ENCODE measurements at places on chromosomes 4 and X. TPM values are rescaled to one million over a fixed set of nuclear protein-coding genes. Genes with fewer than 3 reads are reported as not detected.

- no peak overlapping the region for H3K27ac ChIP-seq
- DNase-seq: no peak
- no peak overlapping the region for H3K4me3 ChIP-seq
- H3K4me1 ChIP-seq: no peaks in the 10 kb centered on the region
- H3K27me3 ChIP-seq: no peaks in the 10 kb centered on the region
- H3K36me3 ChIP-seq: peaks cover 4% of the 10 kb centered on the region
Observed at GRCh38 chrX:53055244-53055849, 6.8 kb downstream of the GPR173 start.

DNA sequence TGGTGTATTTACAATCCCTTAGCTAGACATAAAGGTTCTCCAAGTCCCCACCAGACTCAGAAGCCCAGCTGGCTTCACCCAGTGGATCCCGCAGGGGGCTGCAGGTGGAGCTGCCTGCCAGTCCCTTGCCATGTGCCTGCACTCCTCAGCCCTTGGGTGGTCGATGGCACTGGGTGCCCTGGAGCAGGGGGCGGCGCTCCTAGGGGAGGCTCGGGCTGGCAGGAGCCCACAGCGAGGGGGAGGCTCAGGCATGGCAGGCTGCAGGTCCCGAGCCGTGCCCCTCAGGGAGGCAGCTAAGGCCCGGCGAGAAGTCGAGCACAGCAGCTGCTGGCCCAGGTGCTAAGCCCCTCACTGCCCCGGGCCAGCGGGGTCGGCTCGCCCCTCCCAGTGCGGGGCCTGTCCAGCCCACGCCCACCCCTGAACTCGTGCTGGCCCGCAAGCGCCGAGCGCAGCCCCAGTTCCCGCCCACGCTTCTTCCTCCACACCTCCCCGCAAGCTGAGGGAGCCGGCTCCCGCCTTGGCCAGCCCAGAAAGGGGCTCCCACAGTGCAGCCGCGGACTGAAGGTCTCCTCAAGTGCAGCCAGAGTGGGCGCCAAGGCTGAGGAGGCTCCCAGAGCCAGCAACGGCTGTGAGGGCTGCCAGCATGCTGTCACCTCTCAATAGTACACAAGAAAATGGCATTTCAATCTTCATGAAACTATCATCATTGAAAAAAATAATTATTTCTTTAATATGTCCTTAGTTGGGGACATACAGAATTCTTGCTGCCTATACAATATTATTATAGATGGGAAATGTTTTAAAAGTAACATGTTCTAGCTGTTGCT is 189.1 kb downstream of the SLC7A11 start:
- no peaks in the 10 kb centered on the region for H3K36me3 ChIP-seq
- H3K27ac ChIP-seq: no peak overlapping the region
- no peak for DNase-seq
- H3K4me3 ChIP-seq: no peak overlapping the region

Gene HSFX2
- total RNA-seq: 0.31 TPM

DNA sequence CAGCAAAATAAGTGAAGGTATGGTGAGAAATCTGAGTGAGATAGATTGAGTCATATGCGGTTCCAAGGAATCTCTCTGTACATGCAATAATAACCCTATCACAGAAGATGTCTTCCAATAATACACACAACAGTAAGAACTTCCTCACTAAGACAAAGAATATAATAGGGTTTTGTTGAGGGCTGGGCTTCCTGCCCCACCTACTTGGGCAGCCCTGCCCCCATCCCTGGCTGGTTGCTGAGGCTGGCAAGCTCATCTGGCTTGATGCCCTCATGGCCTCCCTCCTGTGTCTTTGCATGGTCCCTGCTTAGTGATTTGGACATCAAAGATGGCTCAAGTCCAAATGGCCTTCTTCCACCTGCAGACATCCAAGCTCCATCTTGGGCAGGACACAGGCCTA is 2.7 kb downstream of the GEMIN8 start:
- no peaks in the 10 kb centered on the region for H3K27me3 ChIP-seq
- H3K4me1 ChIP-seq: peaks cover 3% of the 10 kb centered on the region
- H3K27ac ChIP-seq: peak overlapping the region; percentile 56
- DNase-seq: no peak
- no peak overlapping the region for H3K4me3 ChIP-seq

Gene PLAC8
- 72.4 TPM for total RNA-seq

Gene MFAP3L
- total RNA-seq: 5.3 TPM

DNA sequence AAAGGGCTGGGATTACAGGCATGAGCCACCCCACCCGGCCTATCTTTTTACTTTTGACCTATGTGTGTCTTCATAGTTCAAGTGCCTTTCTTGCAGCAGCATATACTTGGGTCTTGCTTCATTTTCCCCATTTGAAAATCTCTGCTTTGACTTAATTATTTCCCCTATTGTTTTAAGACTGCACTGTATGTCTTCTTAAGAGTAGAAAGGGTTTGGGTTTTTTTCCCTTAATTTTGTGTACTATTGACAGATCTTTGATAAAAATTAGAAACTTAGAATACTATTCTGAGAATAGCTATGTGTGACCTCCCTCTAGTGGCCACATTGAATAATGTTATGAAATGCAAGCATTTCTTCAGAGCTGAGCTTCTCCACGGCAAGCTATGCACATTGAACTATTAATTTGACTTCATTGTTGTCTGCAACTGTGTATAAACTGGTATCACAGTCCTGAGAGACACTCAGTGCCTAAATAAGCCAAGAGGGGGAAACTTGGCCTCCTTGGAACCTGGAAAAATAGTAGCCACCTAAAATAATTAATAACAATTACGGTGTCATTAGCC is 8.7 kb upstream of the SLC25A4 start:
- H3K27ac ChIP-seq: no peak overlapping the region
- peaks cover 7% of the 10 kb centered on the region for H3K4me1 ChIP-seq
- peak; percentile 77 for DNase-seq
- H3K36me3 ChIP-seq: no peaks in the 10 kb centered on the region

- no peaks in the 10 kb centered on the region for H3K36me3 ChIP-seq
- no peak for DNase-seq
- peaks cover 3% of the 10 kb centered on the region for H3K4me1 ChIP-seq
- H3K4me3 ChIP-seq: no peak overlapping the region
Observed at GRCh38 chr4:138406876-138407275, 164.7 kb upstream of the SLC7A11 start.

Gene PLK4
- total RNA-seq: 2.4 TPM

GRCh38 chrX:52852110-52852860 is 15.6 kb downstream of the XAGE3 start:
- H3K27ac ChIP-seq: no peak overlapping the region
- H3K4me3 ChIP-seq: no peak overlapping the region
- H3K4me1 ChIP-seq: no peaks in the 10 kb centered on the region
- peaks cover 24% of the 10 kb centered on the region for H3K27me3 ChIP-seq
- no peak for DNase-seq

DNA sequence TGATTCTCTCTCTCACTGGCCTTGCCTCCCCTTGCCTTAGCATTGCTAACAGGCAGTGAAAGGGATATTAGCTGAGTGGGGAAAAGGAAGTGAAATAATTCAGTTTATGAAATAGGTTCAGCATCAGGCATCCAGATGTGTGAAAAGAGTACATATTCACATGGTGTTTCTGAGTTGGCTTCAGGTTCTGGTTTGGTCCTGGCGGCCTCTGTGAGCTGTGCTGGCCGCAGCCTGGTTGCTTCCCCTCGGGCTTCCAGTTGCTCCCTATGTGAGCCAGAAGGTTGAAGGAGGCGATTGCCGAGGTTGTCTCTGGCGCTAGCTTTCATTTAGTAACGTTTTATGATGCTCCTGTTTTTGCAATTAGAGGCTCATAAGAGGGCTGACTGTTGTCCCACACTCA is 99.1 kb upstream of the TLR2 start:
- no peak overlapping the region for H3K27ac ChIP-seq
- no peaks in the 10 kb centered on the region for H3K4me1 ChIP-seq
- no peak for DNase-seq
- no peaks in the 10 kb centered on the region for H3K27me3 ChIP-seq

GRCh38 chr4:185729391-185729804 is 82.6 kb downstream of the SORBS2 start:
- H3K36me3 ChIP-seq: no peaks in the 10 kb centered on the region
- no peak for DNase-seq
- peaks cover under 1% of the 10 kb centered on the region for H3K4me1 ChIP-seq
- H3K27me3 ChIP-seq: peaks cover 6% of the 10 kb centered on the region

- H3K36me3 ChIP-seq: peaks cover 3% of the 10 kb centered on the region
- no peaks in the 10 kb centered on the region for H3K4me1 ChIP-seq
- no peak overlapping the region for H3K27ac ChIP-seq
Observed at GRCh38 chrX:41178201-41178600, 93.0 kb downstream of the USP9X start.

DNA sequence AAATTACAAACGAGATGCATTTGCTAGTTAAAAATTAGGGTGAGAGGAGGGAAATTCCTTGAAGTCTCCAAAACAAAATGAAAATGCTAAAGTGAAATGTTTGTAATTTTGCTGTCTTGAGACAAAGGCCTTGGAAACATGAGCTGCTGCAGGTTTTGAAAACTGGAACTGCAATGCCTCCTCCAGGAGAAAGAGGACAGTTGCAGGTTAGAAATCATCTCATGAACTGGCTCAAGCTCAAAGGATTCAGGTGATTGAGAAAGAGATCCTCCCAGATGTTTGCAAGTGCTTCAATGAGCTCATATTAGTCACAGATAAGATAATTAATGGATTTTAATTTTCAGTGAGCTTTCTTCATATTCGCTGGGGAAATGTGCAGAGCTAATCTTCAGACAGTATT is 32.4 kb downstream of the SMPX start:
- no peak overlapping the region for H3K27ac ChIP-seq
- no peaks in the 10 kb centered on the region for H3K4me1 ChIP-seq
- DNase-seq: peak; percentile 68
- H3K27me3 ChIP-seq: peaks cover 20% of the 10 kb centered on the region
- no peaks in the 10 kb centered on the region for H3K36me3 ChIP-seq

Gene TMEM150C
- total RNA-seq: 10.4 TPM

Gene MAMLD1
- total RNA-seq: 6.7 TPM

Gene DCK
- total RNA-seq: 11.0 TPM

- H3K27me3 ChIP-seq: no peaks in the 10 kb centered on the region
- no peak overlapping the region for H3K4me3 ChIP-seq
- no peak overlapping the region for H3K27ac ChIP-seq
- H3K36me3 ChIP-seq: peaks cover 27% of the 10 kb centered on the region
Observed at GRCh38 chr4:374298-375160, 36.9 kb downstream of the ZNF141 start.

DNA sequence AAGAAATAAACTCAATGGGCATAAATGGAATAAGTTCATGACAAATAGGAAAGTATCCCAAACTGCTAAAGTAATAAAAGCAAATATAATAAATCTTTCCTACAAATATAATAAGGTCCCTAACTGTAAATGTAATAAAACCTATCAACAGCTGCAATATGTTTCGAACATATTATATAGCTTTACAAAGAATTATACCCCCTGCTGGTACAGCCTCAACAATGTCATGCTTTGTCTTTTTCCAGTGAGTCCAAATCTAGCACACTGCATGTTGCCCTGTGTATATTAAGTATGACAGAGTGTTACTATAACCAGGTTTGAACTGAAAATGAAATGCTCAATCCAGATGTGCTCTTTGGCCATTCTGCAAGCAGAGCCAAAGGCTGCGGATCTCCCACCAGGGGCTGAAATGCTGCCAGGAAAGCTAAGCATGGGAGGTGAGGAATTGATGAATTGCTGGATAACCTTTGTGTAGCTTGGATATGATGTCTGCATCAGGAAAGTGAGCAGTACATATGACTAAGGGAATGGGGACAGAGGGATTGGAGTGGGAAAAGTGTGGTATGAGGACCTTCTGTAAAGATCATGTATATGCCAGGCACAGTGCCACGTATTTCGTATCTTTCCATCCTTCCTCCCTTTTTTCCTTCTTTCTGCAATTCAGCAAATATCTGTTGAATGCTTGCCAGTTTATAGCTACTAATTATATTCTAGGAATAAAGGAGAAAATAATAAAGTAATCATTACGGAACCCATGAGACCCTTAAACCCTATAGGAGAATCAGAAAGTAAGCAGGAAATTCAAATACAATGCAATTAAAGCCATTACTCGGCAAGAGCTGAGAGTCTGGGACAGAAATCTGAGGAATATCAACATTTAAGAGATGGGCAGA is 954.6 kb upstream of the LCORL start:
- peak; percentile 57 for DNase-seq
- no peak overlapping the region for H3K4me3 ChIP-seq
- no peaks in the 10 kb centered on the region for H3K36me3 ChIP-seq
- no peaks in the 10 kb centered on the region for H3K27me3 ChIP-seq

DNA sequence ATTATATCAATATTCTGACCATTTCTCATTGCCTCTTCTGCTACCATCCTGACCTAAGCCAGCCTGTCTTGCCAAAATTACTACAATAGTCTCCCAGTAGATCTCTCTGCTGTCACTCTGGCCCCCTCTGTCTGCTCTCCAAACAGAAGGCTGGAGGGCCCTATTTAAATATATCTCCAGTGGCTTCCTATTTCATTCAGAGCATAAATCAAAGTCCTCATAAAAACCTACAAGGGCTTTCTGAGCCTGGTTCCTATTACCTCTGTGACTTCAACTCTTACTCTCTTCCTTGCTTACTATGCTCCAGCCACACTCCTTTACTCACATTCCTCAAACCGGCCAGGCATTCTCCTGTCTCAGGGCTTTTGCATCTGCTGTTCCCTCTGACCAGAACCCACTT is 19.0 kb downstream of the IGSF1 start:
- no peak overlapping the region for H3K4me3 ChIP-seq
- no peak overlapping the region for H3K27ac ChIP-seq
- no peak for DNase-seq
- no peaks in the 10 kb centered on the region for H3K36me3 ChIP-seq
- peaks cover 9% of the 10 kb centered on the region for H3K27me3 ChIP-seq
- H3K4me1 ChIP-seq: no peaks in the 10 kb centered on the region

Gene TCEAL5
- not detected for total RNA-seq

DNA sequence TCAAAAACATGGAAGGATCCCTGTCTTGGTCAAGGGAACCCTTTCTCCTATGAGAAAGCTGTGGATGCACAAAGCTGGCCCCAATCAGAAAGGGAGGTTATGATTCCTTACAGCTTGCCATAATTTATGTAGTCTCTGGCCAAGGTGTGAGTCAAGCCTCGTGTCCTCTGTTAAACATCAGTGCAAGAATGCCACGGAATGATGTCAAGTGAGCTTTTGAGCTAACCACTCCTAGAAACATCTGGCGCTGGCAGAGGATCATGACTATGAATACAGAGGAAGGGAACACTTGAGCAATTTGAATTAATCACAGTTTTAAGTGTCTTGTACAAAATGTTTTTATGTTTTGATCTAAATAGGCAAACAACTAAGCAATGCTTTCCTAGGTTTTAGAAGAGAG is 51.5 kb upstream of the RAP2C start:
- no peak overlapping the region for H3K27ac ChIP-seq
- no peaks in the 10 kb centered on the region for H3K36me3 ChIP-seq
- DNase-seq: no peak
- H3K4me1 ChIP-seq: no peaks in the 10 kb centered on the region
- H3K27me3 ChIP-seq: no peaks in the 10 kb centered on the region

DNA sequence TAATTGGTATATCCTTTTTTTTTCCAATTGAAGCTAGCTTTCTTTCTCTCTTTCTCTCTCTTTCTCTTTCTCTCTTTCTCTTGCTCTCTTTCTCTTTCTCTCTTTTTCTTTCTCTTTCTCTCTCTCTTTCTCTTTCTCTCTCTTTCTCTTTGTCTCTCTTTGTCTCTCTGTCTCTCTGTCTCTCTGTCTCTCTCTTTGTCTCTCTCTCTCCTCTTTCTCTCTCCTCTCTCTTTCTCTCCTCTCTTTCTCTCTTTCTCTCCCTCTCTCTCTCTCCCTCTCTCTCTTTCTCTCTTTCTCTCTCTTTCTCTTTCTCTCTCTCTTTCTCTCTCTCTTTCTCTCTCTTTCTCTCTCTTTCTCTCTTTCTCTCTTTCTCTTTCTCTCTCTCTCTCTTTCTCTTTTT is 66.6 kb downstream of the ASMT start:
- no peaks in the 10 kb centered on the region for H3K4me1 ChIP-seq
- H3K27ac ChIP-seq: no peak overlapping the region
- DNase-seq: no peak
- peaks cover 5% of the 10 kb centered on the region for H3K27me3 ChIP-seq

GRCh38 chrX:139639253-139639652 is 68.7 kb downstream of the MCF2 start:
- H3K4me3 ChIP-seq: no peak overlapping the region
- no peak overlapping the region for H3K27ac ChIP-seq
- H3K27me3 ChIP-seq: peaks cover 3% of the 10 kb centered on the region
- no peak for DNase-seq
